ENCODE measurements at places on chromosomes 3 and 15. TPM values are rescaled to one million over a fixed set of nuclear protein-coding genes. Genes with fewer than 3 reads are reported as not detected.

Gene PIF1
- 50.0 TPM for total RNA-seq

DNA sequence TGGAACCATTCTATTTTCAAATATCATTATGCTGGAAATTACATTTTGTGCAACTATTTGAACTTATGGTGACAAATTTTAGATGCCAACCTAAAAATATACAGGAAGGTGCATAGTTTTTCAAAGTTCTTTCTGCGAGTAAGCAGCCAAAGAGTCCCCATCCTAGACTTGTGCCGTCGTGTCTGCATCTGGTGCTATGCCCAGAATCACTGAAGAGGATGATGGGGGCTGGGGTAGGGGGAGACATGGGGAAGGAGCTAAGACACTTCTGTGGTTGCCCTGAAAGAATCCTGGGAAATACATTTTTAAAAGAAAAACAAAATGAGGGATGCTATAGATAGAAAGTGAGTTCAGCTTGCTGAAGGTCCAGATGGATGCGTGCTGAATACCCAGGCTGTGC lies 21.2 kb upstream of the FAM81A start:
- no peak for DNase-seq

- no peak for DNase-seq
These were observed 48.2 kb downstream of the ITGB5 start for GRCh38 chr3:124838963-124839362.

Gene CFAP100
- not detected for total RNA-seq

GRCh38 chr15:47796830-47797229 lies 79.5 kb downstream of the SEMA6D start:
- DNase-seq, result no peak

GRCh38 chr3:40855871-40856270 lies 331.1 kb downstream of the ZNF621 start:
- DNase-seq, result no peak
